ENCODE measurements at places on chromosomes 7 and 10.

- DNase-seq = no peak
Measured at GRCh38 chr7:23544913-23545354, 13.2 kb upstream of the TRA2A start.

DNA sequence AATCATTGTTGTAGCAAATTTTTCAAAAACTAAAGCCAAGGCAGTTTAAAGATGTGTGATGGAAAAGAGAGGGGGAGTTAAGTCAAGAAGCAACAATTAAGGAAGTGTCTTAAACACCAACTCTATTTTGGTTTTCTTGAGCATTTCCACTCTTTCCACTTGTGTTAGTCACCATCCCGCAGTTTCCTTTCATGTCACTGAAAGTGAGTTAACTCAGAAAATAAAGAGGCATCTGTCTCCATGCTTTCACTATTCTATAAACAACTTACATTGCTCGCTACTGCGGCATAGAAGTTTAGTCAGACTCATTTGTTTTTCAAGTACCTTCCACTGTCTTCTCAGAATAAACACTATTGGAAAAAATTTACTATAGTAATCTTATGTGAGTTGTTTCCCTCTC is 284.9 kb upstream of the SEMA3D start:
- no peak for DNase-seq

DNA sequence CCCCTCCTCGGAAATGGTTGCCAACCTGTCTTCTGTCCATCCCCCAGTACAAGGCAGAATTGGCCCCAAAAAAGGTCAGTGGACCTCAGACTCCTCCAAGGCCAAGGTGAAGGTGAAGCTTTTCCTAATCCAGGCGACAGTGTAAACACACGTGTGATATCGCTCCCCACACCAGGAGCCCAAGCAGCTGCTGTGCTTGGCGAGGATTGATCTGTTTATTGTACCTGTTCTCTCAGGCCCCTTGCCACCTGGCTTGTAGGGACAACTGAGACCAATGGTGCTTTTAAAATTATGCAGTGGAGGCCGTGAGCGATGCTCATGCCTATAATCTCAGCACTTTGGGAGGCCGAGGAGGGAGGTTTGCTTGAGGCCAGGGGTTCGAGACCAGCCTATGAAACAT is 66.1 kb upstream of the GTF2IRD1 start:
- DNase-seq = no peak

DNA sequence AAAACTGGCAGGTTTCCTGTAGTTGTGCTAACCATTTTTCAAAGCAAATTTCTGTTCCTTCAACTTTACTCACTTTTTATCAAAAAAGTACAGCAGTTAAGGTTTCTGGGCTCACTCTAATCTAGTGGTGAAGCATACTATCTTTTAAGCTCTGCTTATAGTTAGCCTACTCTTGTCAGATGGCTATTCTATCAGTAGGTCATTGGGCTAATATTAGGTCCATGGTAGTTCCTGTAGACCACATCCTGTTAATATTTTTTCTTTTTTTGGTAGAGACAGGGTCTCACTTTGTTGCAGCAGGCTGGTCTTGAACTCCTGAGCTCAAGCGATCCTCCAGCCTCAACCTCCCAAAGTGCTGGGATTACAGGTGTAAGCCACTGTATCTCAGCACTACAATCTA is 27.9 kb upstream of the NRCAM start:
- no peak for DNase-seq

DNA sequence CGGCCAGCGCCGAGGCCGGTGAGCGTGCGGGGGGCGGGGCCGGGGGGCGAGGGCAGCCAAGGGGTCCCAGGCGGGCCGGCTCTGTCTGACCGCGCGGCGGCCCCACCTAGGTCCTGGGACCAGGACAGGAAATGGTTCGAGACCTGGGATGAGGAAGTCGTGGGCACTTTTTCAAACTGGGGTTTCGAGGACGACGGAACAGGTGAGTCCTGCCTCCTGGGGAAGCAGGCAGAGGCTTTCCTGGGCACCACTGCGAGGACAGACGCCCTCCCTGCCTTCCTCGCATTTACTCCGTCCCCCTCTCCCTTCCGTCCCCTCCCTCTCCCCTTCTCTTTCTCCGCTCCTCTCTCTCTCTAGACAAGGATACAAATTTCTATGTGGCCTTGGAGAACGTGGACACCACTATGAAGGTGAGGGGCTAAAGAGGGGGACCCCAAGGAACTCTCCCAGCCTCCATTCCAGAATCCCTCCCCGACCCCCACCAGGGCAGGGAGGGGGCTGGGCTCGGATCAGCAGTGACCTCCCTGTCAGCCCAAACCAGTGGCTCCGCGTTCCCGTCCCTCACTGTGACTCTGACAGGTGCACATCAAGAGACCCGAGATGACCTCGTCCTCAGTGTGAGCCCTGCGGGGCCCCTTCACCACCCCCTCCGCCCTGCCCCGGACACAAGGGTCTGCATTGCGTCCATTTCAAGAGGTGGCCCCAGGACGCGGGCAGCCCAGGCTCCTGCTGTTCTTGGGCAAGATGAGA is 2.6 kb upstream of the MUC12 start:
- no peak for DNase-seq

DNA sequence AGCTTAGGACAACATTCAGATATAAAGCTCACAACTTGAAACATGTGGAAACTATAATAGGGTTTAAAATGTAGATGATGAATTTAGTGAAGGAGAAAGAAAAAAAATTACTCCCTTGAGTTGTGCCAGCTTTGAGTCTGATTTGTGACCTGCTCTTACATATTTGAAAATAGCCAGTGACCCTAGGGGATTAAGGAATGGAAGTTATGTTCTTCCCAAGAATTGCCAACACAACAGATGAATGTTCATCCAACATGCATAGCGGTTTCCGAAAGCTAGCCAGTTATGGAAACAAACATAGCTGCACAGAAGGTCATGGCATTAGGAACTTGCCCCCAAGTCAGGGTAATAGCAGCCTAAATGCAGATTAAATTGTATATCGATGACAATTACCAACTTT is 10.8 kb downstream of the TMEM196 start:
- no peak for DNase-seq

- no peak for DNase-seq
Measured at GRCh38 chr10:104472957-104473745, 119.5 kb downstream of the CFAP58 start.

GRCh38 chr7:115052706-115053105 is 130.8 kb downstream of the MDFIC start:
- DNase-seq = no peak

DNA sequence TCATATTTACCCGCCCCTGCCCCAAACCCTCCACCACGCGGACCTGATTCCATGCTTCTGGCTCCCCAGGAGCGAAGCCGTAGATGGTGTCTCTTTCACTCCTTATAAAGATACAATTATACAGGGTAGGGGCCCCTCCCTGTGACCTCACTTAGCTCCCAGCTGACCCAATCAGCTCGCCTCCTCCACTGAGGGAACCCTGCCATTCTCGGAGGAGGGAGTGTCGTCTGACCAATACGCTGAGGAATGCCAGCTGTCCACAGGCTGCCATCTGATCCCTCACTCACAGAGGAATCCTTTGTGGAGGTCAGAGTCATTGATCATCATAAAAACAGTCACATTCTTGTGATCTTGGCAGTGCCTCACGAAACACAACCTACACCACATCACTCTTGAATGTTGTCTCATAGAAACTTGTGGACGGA is 67.5 kb upstream of the INSIG1 start:
- DNase-seq = no peak

DNA sequence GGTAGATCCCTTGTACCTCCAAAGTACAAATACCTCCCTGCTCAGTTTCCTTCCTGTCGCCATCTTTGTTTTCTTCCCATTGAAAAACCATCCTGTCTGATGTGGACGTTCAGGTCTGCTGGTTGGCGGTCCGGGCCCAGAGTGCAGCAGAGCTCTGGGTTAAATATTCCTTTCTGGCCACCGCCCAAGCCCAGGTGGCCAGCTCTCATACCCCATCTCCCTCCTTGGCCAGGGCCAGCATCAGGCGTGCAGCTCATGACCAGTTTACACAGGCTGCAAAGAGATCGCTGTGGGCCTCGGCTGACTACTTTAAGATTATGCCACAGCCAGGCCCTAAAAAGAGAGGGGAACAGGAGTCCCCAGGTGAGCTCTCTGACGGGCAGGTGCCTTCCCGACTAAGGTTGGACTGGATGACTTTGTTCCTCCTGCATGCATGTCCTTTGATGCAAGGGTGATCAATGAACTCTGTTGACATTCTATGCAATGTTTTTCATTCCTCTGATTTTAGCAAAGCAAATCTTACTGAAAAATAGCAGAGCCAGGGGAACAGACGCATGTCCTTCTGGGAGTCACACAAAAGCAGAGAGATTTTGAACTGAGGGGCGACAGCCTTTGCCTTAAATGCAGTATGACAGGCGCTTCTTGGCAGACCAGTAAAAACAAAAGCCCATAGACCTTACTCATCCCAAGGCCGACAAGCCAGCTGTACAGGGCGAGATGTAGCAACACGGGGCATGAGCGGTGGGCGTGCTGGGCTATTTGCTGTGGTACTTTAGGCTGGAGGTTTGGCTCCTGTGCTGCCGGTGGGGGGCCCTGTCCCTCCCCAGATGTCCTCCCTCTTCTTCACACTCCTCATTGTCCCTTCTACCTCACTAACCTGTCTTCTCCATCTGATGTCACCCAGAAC is 33.3 kb upstream of the SH2B2 start:
- no peak for DNase-seq

GRCh38 chr10:26430641-26431163 is 7.4 kb upstream of the APBB1IP start:
- DNase-seq = no peak

GRCh38 chr7:82284936-82285519 is 158.5 kb downstream of the CACNA2D1 start:
- no peak for DNase-seq

DNA sequence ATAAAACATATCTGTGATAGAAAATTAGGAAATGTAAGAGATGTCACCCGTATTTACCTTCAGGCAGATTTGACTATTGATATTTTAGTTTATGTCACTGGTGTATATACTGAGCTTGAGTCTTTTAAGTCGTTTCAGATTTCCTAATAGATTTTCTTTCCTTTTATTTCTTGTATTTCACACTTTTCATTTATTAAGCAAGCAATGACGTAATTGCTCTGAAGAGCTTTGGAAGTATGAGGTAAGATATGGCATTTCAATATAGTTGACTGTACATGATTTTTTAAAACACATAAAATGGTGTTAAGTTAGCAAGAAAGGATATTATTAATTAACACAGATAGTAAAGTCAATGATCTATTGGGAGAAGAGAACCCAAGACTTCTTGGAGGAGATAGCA is 652.6 kb downstream of the SORCS1 start:
- DNase-seq = no peak

- no peak for DNase-seq
Measured at GRCh38 chr7:155821851-155822250, 9.6 kb upstream of the SHH start.

GRCh38 chr10:31479752-31480151 is 160.7 kb downstream of the ZEB1 start:
- DNase-seq = no peak

DNA sequence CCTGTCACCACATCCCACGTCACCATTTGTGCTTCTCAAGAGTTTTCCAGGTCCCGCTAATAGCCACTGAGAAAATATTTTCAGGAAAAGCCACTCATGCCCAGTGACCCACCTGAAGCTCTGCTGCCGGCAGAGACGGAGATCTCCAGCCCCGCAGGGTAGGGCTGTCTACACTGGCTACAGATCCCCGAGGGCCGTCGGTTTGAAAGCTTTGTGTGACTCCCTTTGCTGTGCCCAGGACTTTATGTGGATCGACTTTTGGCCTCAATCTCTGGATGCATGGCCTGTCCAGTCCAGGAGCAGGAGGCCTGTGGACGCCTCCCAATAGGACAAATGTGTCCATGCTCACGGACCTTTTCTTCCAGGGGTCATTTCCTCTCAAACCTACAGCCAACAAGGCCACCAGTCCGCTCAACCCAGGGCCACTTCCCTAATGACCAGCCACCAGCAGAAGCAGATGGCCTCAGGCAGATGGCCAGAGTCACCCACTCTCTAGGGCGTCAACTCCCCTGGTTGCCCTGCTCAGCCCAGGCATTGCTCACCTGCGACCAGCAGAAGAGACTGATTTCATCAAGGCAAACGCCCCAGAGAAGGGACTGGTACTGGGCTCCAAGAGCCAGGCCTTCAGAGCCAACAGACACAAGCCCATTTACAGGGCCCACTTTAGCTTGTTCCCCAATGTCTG is 76.4 kb downstream of the OAT start:
- DNase-seq = no peak

DNA sequence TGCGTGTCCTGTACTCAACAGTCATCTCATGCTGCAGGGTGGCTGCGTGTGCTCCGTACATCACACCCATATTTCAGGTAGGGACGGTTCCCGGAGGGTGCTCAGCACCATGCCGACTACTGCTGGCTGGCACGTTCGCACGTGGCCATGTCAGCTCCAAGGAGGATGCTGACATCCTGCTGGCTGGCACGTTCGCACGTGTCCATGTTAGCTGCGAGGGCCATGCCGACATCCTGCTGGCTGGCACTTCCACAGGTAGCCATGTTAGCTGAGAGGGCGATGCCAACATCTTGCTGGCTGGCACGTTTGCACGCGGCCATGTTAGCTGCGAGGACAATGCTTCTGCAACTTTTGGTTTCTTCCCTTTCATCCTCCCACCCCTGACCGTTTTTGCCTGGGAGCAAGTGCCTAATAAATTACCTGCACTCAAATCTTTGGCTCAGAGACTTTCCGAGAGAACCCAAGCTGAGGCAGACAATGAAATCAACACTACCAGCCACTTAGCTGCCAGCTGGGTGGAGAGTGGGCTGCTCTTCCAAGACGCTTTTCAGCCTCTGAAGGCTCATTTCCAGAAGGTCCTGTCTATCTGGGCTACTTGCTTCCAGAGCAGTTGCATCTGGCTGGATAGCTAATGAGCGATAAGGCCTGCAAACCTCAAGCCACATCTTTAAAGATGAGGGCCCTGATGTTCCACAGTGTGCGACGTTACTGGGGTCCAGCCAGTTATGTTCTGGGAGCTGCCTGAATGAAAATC is 104.6 kb downstream of the WDR37 start:
- DNase-seq = no peak

DNA sequence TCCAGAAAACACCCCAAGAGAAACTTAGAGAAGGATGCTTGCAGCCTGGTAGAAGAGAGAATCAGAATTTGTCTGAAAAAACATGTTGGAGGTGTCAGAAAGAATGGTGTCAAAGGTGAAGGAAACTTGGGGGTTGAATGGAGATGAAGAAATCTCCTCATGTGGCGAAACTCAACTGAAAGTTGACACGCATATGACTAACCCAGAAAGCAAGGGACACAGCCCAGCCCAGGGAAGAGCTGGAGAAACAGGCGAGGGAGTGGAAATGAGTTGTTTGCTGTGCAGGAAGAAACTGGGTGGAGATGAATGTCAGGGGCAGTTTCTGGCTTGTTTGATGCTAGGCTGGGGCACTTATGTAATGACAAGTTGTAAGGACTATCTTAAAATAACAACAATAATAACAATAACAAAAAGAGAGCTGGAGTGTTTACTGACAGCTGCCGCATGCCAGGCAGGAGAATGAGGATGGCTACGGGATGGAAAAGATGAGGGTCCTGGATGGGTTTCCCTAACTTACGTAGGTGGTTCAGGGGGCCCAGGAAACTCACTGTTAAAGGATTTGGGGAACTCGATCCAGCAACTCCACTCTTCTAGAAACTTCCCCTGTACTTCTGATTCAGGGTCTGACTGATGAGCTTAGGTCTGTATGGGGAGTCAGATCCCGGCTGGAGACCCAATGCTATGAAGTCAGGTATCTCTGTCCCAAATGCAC is 57.4 kb downstream of the MAP3K8 start:
- no peak for DNase-seq

Data from stimulated activated CD4-positive, alpha-beta T cell treated with anti-CD3 and anti-CD28 coated beads, Interleukin-2, amount 100 ng/mL, for 48 hours (primary cell).